8988T (cell line): ENCODE measurements at places on chromosomes 2 and 18.

- no peak for DNase-seq
Observed at GRCh38 chr18:3485153-3486149, 35.5 kb downstream of the TGIF1 start.

- DNase-seq: no peak
Observed at GRCh38 chr2:233791883-233792329, 13.8 kb downstream of the MROH2A start.

DNA sequence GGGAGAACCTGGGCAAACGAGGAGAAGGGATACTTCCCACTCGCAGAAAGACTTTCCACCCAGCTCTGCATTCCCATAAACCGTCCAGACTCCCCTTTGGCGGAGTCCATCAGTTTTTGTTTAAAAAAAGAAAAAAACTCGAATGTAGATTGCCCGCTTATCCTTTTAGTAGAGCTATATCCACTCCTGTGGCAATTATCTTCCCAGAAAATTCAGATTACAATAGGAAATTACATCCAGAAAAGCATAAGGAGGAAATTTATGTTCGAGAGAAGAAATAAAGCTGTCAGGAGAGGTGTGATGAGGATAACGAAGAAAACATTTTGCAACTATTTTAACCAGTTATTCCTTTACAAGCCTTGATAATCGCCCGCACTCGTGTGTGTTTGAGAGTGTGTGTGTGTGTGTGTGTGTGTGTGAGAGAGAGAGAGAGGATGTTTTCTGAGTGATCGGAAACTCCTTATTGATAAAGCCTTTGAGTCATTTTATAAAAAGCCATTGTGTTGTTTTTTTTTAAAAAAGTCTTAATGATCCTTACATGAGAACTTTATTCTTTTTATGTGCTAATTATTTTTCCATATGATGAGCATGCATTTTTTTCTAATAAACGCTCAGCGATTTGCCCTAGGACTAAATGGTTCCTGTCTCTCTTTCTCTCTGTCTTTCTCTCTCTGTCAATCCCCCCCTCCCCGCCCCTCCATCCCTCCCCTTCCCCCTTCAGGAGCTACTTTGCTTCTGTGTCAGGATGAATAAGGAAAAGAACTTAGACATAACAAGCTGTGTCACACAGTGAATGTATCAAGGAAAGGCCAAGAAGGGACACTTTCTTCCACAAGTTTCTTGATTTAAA, 1.1 kb upstream of the PPP3R1 start:
- DNase-seq: no peak

DNA sequence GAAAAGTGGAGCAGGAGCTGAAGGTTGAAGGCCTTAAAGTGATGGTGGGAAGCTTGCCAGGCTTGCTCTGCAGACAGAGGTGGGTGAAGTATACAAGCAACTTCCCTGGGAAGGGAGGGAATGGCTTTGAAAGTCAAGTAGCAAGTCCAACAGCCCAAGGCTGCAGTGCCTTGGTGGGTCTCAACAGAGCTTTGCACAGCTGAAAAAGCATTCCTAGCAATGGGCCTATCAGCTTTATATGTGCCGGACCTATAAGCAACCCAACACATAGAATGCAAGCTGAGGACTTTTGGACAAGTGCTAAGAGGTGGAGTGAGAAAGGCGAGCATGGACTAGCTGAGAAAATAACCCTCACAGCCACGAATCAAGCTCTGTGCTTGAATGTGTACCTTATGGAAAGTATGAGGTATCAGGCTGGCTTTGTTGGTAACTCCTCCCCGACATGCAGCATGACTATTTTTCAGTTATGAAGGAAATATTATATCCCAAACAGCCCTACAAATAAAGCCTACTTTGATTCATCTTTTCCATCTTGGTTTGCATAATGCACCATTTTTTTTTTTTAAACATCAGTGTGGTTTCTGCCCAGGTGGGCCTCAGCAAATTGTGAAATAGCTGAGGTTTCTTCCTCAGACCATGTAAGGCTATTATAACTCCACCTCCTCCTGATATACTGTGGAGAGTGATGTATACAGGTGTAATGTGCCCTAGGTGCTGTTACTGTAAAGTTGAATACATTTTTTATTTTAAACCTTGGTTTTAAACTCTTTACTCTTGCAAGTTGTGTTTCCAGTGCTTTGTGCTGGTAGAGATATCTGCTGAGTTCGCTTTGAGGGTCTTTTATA, 241.4 kb upstream of the CXCR4 start:
- DNase-seq: no peak

DNA sequence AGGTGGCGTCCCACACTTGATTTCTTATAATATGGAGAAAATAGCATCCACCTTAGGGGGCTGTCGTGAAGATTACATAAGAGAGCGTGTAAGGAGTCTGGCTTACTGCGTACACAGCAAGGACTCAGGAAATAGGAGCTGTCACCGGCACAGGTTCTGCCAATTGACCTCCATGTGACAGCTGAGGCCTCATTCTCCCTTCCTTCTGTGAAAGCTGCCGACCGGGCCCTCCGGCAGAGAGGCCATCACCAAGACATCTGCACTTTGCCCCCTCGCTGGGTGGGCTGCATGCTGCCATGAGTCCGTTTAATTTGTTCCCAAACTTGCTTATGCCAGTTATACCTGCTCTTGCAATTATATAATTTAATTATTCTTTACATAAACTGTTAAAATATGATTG, 27.7 kb downstream of the HS1BP3 start:
- DNase-seq: no peak

GRCh38 chr2:386406-387103, 98.7 kb upstream of the ALKAL2 start:
- no peak for DNase-seq

GRCh38 chr2:31212659-31213600, 4.4 kb downstream of the CAPN14 start:
- DNase-seq: no peak

- DNase-seq: no peak
Observed at GRCh38 chr2:24104906-24105305, 18.2 kb downstream of the PFN4 start.

- no peak for DNase-seq
Observed at GRCh38 chr18:62201870-62202269, 14.8 kb downstream of the RELCH start.

DNA sequence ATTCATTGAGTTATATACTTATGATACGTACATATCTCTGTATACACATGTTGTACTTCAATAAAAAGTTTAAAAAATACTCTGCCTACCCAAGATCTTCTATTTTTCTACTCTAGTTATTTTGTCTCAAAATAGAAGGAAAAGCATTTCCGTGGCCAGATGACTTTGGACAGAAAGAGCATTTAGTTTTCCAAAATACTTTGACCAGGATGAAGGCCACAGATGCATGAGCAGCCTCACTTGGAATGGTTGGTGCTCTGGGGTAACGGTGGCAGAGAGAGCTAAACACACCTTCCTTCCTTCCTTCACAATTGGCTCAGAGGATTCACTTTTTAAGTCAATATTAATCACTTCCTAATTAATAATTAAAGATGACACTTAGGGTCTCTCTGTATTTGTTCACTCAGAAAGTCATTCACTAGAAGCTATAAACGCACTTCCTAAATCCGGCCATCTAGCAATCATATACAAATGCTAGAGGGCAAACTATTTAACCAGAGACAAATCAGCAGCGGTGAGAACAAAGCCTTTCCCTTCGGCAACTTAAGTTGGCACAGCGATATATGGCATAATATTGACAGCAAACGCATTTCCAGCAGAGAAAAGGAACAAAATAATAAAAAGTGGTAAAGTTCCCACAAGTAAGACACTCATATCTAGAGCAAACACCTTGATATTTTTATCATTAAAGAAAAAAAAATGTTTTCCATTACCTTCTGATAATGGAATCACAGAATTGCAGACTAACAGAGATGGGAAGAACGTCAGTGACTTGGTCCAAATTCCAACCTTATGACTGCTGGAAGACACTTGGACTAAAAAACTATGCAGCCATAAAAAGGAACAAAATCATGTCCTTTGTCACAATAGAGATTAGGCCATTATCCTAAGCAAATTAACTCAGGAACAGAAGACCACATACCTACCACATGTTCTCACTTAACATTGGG, 55.9 kb upstream of the NARS1 start:
- DNase-seq: no peak

DNA sequence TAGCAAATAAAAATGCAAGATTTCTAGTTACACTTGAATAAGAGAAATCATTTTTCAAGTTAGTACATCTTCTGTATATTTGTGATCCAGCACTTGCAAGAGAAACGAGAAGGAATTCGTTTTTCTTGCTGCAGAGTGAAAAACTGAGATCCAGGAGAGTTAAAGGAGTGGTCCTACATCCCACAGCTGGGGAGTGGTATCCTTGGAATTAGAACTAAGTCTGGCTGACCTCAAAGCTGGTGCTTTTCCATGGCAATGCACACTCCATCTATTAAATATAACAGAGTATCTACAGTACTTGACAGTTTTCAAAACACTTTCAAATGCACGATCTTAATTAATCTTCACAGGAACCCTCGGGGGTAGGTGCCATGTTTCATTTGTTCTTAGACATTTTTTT, 46.8 kb downstream of the TRIB2 start:
- no peak for DNase-seq

DNA sequence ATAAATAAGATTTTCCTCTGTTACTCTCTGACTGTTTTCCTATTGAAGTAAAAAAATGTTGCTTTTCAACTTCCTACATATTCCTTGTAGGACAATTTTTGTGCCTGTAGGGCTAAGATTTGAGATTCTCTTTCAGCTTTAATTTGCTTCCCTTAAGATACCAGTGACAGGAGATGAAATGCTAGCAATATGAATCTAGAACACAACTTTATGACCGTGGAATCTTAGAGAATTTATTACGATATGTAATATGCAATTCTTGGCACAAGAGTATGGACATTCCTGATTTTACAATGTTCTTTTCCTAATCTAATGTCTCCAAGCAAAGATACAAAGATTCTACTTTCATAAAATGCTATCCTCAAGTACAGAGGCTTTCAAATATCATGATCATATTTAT, 180.9 kb downstream of the KCNE4 start:
- no peak for DNase-seq

- DNase-seq: no peak
Observed at GRCh38 chr2:230589025-230589424, 123.6 kb upstream of the CAB39 start.

GRCh38 chr2:675982-676646, 1.1 kb downstream of the TMEM18 start:
- DNase-seq: no peak

DNA sequence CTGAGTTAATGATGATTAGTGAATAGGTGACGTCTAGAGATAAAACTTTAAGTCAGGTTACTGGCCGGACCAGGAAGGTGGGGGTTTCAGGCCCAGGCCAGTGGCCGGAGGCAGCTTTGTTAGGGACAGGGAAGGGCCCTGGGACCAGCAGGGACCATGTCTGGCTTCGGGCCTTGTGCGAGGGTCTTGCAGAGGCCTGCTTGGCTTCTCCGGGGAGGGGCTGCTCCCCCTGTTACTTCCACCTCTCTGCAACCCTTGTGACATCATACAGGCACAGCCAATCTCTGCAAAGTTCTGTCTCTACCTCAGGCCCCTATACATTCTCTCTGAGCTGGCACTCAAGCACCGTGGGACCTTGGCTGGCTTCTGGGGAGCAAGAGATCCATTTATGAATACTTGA, at the start of gene ALLC:
Gene ALLC (plus strand): TSS at position 320 of the 400 bp plus-strand sequence. CDS start 12,958 bp downstream, outside the sequence.
- DNase-seq: no peak

DNA sequence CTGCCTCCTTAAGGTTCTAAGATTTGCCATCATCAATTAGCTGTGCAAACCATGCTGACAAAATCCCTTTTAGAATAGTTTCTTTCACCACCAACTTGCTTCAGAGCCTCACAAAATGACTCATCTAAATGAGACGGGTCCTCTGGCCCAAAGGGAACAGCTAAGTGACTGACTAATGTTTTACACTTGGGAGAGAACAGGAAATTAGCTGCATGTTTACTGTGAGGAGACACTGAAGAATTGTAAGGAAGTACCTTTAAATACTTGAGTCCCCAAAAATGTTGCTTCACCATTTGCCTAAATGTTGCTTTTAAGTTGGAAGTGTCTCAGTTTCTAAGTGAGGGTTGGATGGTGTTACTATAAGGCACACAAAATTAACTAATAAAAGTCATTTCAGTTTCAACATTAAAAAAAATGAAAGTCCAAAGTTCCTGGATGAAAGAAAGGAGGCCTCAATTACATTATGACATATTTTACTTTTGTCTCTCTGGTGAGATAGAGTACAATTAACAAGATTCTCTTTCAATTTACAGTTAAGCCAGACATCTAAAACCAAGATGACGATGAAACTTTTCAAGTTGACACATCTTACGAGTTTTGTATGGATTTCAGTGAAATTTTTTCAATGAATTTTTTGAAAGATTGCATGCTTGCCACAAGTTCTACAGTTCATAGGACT, 229.1 kb upstream of the FN1 start:
- peak; percentile 32 for DNase-seq

DNA sequence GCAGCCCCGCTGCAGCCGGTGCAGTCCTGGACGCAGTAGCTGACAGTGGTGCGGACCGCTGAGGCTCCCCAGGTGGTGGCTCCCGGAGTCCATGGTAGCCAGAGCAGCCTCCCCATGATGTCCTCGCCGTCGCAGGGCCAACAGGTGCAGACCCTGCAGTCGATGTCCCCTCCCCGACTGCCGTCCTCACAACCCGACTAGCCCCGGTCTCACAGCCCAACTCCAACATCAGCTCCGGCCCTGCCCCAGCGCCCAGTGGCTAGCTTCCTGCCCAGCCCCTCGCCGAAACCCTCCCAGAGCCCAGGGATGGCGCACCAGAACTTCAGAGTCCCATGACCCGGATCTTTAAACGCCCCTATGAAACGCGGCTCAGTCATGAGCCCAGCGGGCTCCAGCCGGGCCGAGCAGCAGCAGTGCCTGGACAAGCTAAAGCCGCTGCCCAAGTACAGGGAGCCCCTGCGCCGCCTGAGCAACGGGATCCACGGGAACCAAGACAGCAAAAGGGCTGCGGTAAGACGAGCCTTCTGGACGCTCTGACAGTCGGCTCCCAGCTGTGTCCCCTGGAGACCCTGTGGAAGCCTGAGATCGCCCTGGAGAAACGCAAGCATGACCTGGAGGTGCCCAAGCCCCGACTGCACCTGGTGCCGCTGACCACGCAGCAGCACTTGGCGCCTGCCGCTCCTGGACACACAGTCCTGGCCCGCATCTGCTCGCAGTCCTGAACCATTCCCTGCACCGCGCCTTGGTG, 53.8 kb upstream of the TUBA3E start:
- DNase-seq: no peak

- DNase-seq: no peak
Observed at GRCh38 chr2:228507870-228508269, 326.4 kb upstream of the SPHKAP start.

DNA sequence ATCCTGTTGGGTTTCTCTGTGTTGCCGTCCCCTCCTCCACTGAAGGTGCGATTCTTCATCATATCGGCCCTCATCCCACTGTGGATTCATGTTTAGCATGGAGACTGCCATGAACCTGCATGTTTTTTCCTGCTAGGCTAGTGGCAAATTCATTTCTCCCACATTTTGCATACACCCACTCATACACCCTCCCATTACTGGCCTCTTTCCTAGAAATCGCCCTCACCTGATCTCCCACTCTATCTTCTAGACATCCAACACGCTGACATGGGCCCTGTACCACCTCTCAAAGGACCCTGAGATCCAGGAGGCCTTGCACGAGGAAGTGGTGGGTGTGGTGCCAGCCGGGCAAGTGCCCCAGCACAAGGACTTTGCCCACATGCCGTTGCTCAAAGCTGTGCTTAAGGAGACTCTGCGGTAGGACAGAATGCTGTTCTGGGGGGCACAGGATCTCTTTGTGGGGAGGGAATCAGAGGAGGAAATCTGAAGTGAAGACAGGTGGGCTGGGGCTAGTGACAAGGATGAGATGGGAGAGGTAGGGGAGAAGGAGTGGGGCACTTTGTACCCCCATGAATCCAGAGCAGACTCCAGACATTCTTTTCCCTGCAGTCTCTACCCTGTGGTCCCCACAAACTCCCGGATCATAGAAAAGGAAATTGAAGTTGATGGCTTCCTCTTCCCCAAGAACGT, 17.7 kb downstream of the PRKAG3 start:
- DNase-seq: no peak

- no peak for DNase-seq
Observed at GRCh38 chr2:231129216-231129615, 4.4 kb upstream of the HTR2B start.
